Endothelial cell of umbilical vein (primary cell): ENCODE measurements at places on chromosomes 5 and 9.

DNA sequence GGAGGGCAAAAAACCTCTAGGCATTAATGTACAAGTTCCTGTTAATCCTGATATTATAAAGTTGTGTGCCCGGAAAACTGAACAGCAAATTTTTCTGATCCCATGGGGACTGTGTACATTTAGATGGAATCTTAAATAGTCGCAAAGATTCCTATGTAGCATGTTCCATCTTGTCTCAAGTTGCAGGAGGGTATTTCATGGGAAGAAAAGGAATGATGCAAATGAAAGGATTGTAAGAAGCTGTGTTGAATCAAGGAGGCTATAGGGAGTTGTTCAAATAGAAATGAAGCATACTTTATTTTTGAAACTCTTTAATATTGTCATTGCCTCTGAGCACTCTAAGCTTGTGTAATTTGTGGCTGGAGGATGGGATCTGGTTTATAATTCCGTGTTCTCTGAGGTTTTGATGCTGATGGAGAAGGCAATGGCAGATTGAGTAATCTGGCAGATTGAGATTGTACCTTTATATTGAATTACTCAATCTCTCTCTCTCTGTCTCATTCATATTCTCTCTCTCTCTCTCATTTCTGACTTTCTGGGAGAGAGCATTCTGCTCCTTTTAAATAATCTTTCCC lies 288.5 kb downstream of the OSTF1 start:
- no peak for DNase-seq

- DNase-seq, result no peak
These were observed 984.1 kb downstream of the TLE4 start for GRCh38 chr9:80555782-80556325.

DNA sequence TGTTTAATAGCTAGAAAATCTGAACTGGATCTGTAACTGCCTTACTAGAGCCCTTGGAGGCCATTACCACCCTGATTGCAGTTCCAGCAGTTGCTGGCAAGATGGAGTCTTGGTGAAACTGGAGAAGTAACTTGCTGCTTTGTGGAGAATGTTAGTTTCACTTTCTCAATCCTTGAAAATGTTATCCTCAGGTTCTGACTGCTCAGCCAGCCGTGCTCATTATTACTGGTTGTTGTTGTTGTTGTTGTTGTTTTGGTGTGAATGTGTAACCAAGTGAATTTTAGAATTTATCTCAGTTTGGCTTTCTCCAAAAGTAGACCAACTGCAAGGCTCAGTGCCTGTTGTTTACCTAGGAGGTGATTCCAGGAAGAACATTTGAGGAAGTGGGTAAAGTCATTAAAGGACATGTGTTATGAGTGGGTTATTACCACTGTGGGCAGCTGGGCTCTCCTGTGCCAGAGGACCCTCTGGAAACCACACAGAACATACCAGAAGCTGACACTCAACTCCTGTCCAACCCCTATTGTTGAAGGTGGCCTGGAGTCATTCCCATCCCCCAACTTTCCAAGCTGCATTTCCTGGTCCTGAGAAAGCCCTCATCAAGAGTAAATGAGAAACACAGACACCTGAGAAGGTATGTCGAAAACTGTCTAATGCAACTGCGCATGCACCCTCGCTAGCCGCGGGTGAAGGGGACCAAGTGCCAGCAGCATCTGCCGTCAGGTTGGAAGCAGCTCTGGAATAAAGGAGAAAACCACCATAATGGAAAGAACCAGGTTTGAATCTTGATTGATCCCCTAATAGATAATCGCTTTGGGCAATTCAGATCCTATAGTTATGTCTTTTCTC lies 111.6 kb downstream of the CMYA5 start:
- DNase-seq, result no peak

DNA sequence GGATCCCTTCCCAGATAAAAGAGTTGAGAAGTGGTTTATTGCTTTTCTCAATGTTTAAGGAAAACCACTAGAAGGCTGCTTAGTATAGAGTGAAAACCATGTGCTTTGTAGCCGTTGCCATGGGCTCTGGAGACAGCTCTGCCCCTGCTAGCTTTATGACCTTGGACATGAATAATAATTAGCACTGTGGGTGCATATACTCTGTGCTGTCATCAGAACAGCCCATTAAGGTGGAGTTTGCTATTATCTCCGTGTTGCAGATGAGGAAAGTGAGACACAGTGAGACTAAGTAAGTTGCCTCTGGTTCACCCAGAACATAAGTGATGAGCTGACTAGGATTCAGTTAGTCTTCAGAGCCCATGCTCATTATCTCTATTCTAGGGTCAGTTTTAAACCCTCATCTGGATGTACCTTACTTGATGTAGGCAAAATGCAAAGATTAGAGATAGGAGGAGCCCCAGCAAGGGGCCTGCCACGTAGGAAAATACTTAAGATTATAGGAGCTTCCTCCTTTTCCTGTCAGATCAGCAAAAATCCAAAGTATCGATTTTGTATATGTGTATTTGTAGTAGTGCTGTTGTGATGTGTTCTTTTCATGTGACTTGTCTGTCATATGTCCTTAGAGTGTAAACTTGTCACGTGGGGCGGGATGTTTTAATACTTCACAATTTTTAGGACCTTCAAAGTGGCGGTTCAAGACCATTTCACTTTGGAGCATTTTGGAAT lies 102.5 kb downstream of the TLE4 start:
- DNase-seq, result no peak

DNA sequence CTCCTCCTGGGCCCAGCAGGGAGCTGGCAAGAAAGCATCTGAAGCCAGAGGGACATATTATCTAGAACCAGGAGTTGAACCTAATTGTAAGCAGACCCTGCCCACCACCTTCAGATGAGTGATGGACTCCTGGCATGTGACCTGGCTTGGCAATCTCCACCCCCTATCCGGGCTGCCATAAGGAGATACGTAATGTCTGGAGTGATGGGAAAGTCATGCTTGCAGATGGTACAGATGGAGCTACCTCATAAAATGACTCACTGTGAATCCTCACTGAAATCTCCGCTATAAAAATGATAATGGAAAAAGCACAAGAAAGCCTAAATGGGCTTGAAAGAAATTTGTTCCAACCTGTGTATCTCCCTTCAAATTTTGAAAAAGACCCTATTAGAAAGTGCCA lies 157.5 kb downstream of the DMRT2 start:
- DNase-seq, result no peak
